ENCODE measurements at places on chromosomes 4 and X.
A peak's percentile ranks its signal among the peaks of the same experiment; 100 is the strongest.

- DNase-seq = peak; percentile 92
These were observed 17.4 kb downstream of the IRAK1 start for GRCh38 chrX:154002215-154002719.

- DNase-seq = no peak
These were observed 155.9 kb upstream of the RASGEF1B start for GRCh38 chr4:81627590-81627989.

GRCh38 chr4:25993395-25994185, 79.6 kb downstream of the SMIM20 start:
- DNase-seq = no peak

- DNase-seq = no peak
These were observed 32.5 kb downstream of the SORBS2 start for GRCh38 chr4:185779517-185779916.
